ENCODE measurements at places on chromosomes 5 and 9.

GRCh38 chr5:129461711-129462332 is 1.7 kb downstream of the ADAMTS19 start:
- H3K4me1 ChIP-seq, result no peaks in the 10 kb centered on the region
- no peak for DNase-seq
- H3K27ac ChIP-seq, result no peak overlapping the region
- H3K4me3 ChIP-seq, result no peak overlapping the region

- no peaks in the 10 kb centered on the region for H3K36me3 ChIP-seq
- no peaks in the 10 kb centered on the region for H3K4me1 ChIP-seq
- no peaks in the 10 kb centered on the region for H3K27me3 ChIP-seq
- no peak overlapping the region for H3K4me3 ChIP-seq
- DNase-seq, result no peak
Observed at GRCh38 chr9:110278080-110278707, 21.9 kb upstream of the TXN start.

DNA sequence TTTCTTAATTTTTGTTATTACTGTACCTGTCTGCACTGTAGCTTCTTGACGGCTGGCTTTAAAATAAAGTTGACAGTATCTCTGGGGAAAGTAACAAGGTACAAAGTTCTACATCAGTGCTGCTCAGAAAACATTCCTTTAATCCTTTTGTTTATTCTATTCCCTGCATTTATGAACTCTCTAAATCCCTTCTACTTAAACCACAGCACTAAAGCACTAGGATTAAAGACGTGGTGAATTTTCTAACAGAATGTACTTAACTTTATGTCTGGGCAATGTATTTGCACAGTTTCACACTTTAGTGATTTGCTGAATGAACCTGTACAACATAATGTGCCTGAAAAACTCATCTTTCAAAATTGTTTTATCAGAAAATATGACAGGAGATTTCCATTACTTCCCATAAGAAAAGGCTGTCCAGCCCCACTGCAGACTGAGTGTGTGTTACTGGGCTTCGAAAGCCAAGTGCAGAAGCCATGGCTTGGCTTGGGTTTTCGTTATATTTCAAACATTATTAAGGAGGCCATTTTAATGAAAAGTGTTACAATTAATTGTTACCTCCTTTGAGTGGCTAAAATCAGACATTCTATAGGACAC is 43.8 kb downstream of the LHFPL2 start:
- no peak for DNase-seq
- H3K27ac ChIP-seq, result no peak overlapping the region
- no peaks in the 10 kb centered on the region for H3K27me3 ChIP-seq
- no peaks in the 10 kb centered on the region for H3K36me3 ChIP-seq
- no peak overlapping the region for H3K4me3 ChIP-seq

DNA sequence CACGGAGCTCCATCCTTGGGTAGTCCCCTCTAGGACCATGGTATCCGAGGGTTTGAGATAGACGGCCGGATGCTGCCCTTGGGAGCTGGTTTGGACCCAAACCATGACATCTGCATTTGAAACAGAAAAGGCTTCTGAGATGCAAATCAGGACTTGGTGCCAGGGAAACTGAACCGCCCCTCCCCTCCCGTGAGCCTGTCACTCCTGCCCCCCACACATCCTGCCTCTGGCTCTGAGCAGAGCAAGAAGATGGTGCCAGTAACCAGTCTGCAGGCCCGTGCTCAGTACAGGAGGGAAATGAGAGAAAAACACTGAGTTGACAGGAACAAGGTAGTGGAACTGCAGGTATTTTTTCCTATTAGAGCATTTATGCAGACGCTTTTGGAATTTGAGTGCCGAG is 18.6 kb downstream of the ARPC5L start:
- peaks cover 38% of the 10 kb centered on the region for H3K36me3 ChIP-seq
- H3K4me1 ChIP-seq, result peaks cover 6% of the 10 kb centered on the region
- DNase-seq, result no peak
- H3K27ac ChIP-seq, result no peak overlapping the region

- no peak overlapping the region for H3K27ac ChIP-seq
- H3K36me3 ChIP-seq, result no peaks in the 10 kb centered on the region
- DNase-seq, result no peak
- H3K4me3 ChIP-seq, result no peak overlapping the region
- no peaks in the 10 kb centered on the region for H3K4me1 ChIP-seq
Observed at GRCh38 chr9:133845440-133845839, 107.3 kb upstream of the SARDH start.

DNA sequence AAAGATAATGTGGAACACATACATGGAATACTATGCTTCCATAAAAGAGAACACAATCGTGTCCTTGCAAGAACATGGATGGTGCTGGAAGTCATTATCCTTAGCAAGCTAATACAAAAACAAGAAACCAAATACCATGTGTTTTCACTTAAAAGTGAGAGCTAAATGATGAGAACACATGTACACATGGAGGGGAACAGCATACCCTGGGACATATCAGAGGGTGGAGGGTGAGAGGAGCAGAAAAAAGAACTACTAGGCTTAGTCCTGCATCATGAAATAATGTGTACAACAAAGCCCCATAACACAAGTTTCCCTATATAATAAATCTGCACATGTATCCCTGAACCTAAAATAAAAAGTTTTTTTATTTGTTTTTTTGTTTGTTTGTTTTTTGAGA is 855.5 kb upstream of the NUDT12 start:
- H3K36me3 ChIP-seq, result no peaks in the 10 kb centered on the region
- H3K27me3 ChIP-seq, result no peaks in the 10 kb centered on the region
- H3K4me3 ChIP-seq, result no peak overlapping the region
- H3K4me1 ChIP-seq, result no peaks in the 10 kb centered on the region
- no peak overlapping the region for H3K27ac ChIP-seq
- no peak for DNase-seq

DNA sequence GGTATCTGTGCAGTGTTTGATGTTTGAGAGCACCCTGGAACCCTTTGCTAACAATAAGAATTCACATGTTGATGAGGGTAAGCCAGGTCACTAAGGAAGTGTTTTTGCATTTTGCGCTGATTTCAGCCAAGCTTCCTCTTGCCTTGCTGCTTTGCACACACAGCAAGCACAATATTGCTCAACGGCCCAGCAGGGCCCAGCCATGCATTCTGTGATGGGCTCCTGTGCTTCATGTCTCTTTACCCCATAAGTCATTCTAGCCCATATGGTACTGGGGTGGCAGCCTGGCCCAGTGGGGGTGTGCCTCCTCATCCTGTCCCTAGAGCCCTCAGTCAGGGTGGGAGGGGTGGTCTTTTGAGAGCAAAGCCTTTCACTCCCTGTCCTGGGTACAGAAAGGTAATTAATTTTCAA is 481.3 kb downstream of the GADD45G start:
- no peaks in the 10 kb centered on the region for H3K27me3 ChIP-seq
- no peaks in the 10 kb centered on the region for H3K4me1 ChIP-seq
- no peaks in the 10 kb centered on the region for H3K36me3 ChIP-seq
- no peak overlapping the region for H3K4me3 ChIP-seq

GRCh38 chr9:36092509-36093215 is 43.9 kb upstream of the GLIPR2 start:
- H3K27ac ChIP-seq, result no peak overlapping the region
- peaks cover 5% of the 10 kb centered on the region for H3K4me1 ChIP-seq
- no peak for DNase-seq
- H3K27me3 ChIP-seq, result no peaks in the 10 kb centered on the region

GRCh38 chr5:4640795-4641194 is 499.3 kb upstream of the ADAMTS16 start:
- H3K4me3 ChIP-seq, result no peak overlapping the region
- H3K27me3 ChIP-seq, result no peaks in the 10 kb centered on the region
- no peak for DNase-seq
- H3K4me1 ChIP-seq, result no peaks in the 10 kb centered on the region
- H3K27ac ChIP-seq, result no peak overlapping the region

GRCh38 chr5:142674531-142675469 is 11.1 kb downstream of the FGF1 start:
- no peaks in the 10 kb centered on the region for H3K36me3 ChIP-seq
- H3K27ac ChIP-seq, result no peak overlapping the region
- no peak for DNase-seq
- H3K4me3 ChIP-seq, result no peak overlapping the region

- no peaks in the 10 kb centered on the region for H3K27me3 ChIP-seq
- H3K4me3 ChIP-seq, result no peak overlapping the region
- DNase-seq, result no peak
Observed at GRCh38 chr5:135451581-135452320, 400 bp downstream of the TIFAB start.

GRCh38 chr5:96844481-96844990 is 31.8 kb upstream of the ERAP2 start:
- no peaks in the 10 kb centered on the region for H3K27me3 ChIP-seq
- H3K4me3 ChIP-seq, result no peak overlapping the region
- no peak overlapping the region for H3K27ac ChIP-seq
- no peaks in the 10 kb centered on the region for H3K36me3 ChIP-seq

DNA sequence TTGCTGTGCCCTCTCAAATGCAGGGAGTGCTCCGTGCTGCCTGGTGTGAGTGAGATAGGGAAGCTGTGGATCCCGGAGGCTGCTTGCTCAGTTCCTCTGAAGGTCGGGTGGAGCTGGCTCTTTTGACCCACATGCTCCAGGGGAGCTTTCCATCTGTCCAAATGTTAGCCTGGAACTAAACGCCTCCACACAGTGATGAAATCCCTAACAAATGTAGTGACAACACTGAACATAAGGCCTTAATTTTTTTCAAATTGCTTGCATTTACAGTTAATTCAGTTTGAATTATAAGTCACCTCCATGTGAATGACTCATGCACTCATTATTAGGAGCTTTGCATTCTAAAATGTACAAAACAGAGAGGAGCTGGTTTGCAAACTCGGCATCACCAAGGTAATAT is 27.0 kb downstream of the PRDM6 start:
- H3K4me3 ChIP-seq, result no peak overlapping the region
- H3K27me3 ChIP-seq, result no peaks in the 10 kb centered on the region
- no peaks in the 10 kb centered on the region for H3K4me1 ChIP-seq
- DNase-seq, result no peak
- H3K36me3 ChIP-seq, result no peaks in the 10 kb centered on the region
- no peak overlapping the region for H3K27ac ChIP-seq

DNA sequence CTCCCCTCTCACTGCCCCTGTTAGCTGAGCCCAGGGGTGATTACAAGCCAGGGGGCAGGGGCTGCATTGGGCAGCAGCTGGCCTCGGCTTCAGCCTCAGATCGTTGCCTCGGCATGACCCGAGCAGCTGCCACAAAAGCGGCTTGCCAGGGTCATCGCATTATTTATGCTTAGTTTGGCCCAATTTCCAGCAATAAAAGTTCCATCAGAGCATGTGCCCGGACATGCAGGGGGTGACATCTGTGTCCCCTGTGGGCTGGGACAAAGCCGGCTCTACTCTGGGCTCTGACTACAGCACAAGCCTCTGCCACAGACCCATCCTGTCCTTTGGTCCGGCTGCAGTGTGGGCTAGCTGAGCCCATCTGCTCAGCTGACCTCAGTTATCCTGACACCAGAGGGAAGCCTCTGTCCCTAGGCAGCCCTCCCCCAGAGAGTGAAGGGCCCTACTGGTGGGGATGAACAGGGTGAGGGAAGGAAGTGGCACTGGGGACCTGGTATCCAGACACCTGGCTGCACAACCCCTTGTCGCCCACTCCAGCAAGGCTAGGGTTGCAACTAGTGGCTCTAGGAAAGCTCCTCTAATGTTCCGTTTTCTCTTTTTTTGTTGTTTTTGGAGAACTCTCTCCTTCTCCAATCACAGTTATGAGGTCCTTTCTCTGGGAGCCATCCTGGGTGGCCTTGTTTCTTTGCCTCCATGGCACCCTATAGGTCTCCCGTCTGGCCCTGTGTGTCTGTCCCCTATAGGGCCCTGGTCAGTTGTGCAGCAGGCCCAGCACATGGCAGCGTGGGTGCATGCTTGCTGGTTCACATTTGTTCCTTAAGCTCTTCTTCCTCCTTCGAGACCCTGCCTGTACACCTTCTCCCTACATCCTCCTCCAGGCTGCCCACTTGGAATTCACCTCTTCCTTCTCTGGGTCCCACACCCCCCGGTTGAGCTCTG is 13.3 kb upstream of the GADD45G start:
- no peaks in the 10 kb centered on the region for H3K4me1 ChIP-seq
- H3K27ac ChIP-seq, result no peak overlapping the region
- DNase-seq, result no peak
- H3K4me3 ChIP-seq, result no peak overlapping the region
- H3K27me3 ChIP-seq, result no peaks in the 10 kb centered on the region
- H3K36me3 ChIP-seq, result no peaks in the 10 kb centered on the region

DNA sequence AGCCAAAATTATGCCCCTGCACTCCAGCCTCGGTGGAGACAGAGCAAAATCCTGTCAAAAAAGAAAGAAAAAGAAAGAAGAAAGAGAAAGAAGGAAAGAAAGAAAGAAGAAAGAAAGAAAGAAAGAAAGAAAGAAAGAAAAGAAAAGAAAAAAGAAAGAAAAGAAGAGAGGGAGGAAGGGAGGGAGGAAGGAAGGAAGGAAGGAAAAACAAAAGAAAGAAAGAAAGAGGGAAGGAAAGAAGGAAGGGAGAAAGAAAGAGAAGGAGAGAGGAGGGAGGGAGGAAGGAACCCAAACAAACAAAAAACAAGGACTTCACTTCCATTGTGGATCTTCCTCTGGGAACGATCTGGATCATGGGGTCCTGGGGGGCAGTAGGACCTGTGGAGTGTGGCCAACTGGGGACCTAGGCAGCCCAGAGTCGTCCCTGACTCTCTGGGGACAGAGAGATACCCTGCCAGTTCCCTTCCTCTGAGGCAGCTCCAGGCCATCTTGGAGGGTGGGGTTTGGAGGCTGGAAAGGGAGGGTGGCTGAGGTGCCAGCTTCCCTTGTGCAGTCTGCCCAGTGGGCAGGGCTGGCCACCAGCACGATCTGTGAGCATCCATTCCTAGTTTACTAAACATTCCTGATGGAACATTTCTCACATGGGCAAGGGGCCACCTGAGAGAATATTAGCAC is 216.8 kb downstream of the PAX5 start:
- peaks cover 4% of the 10 kb centered on the region for H3K27me3 ChIP-seq
- no peak overlapping the region for H3K4me3 ChIP-seq
- no peak for DNase-seq
- H3K4me1 ChIP-seq, result no peaks in the 10 kb centered on the region

- DNase-seq, result no peak
- no peaks in the 10 kb centered on the region for H3K36me3 ChIP-seq
- H3K4me3 ChIP-seq, result no peak overlapping the region
- H3K27me3 ChIP-seq, result no peaks in the 10 kb centered on the region
- H3K27ac ChIP-seq, result no peak overlapping the region
Observed at GRCh38 chr5:179497636-179498340, 52.6 kb upstream of the RUFY1 start.

GRCh38 chr9:132241840-132242620 is 80.2 kb downstream of the NTNG2 start:
- H3K36me3 ChIP-seq, result no peaks in the 10 kb centered on the region
- peak overlapping the region; percentile 12 for H3K27ac ChIP-seq
- DNase-seq, result peak; percentile 55
- H3K4me3 ChIP-seq, result peak overlapping the region; percentile 82
- peaks cover 8% of the 10 kb centered on the region for H3K4me1 ChIP-seq

DNA sequence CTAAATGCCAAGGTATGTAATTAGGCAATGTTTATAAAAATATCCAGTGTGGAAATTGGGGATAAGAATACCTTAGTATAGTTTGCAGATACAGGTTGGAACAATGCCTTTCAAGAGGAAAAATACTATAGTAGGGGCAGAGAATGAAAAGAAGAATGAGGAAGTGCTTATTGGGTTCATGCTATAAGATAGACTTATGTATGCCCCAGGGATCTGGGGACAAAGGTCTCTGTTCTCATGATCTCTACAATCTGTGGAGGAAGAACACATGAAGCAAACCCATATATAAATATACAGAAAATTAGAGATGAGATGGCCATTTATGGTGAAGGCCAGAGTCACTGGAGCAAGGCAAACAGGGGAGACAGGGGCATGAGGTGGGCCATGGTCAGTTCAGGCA is 106.5 kb upstream of the DAB2 start:
- H3K27me3 ChIP-seq, result no peaks in the 10 kb centered on the region
- DNase-seq, result no peak
- H3K4me1 ChIP-seq, result no peaks in the 10 kb centered on the region
- H3K27ac ChIP-seq, result no peak overlapping the region
- H3K36me3 ChIP-seq, result no peaks in the 10 kb centered on the region

All from CD8-positive, alpha-beta memory T cell (primary cell).